OCI-M1 (cell line): ENCODE measurements at places on chromosomes 7 and 10.
A peak's percentile ranks its signal among the peaks of the same experiment; 100 is the strongest.

DNA sequence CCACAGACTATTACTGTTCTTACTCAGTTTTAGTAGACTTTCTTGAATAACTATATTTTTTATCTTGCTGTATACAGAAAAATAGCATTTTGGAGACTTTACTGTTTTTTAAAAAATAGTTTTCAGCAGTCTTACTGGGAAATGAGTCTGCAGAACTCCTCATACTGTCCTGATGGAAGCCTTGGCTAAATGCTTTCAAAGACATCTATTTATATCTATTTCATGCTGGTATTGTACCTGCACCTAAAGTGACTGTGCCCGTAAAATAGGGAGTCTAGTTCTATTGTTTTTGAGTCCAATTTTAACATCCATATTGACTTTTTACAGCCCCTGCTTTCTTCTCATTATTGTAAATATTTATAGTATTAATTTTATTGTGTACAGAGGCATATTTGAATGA, 288.6 kb upstream of the CDC14C start:
- DNase-seq = no peak

DNA sequence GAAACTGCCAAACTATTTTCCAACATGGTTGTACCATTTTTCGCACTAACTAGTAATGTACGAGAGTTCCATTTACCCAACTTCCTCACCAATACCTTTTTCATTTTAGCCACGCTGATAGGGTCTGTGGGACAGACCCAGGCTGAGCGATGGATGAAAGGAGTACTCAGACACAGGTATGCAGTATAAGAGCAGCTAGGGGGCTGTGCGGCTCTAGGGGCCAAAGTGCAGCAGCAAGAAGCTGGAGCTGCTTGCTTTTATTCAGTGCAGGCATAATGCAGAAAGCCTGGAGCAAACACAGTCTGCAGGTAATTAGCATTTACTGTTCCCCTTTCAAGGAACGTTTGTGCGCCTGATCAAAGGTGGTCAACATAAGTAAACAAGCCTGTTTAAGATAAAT, 21.0 kb downstream of the UCMA start:
- DNase-seq = no peak

DNA sequence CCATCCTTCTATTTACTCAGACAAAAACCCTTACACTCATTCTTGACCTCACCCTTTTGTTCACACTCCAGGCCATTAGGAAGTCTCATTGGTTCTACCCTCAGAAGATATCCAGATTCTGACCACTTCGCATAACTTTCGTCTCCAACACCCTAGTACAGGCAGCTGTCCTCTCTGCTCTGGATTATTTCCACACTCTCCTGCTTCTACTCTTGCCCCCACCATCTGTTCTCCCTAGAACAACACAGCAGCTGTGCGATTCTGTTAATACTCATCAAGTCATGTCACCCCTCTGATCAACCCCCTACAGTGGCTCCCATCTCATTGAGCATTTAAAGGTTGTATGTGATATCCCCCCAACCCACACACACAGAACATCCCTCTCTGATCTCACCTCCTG, 15.5 kb upstream of the TRIL start:
- DNase-seq = no peak

DNA sequence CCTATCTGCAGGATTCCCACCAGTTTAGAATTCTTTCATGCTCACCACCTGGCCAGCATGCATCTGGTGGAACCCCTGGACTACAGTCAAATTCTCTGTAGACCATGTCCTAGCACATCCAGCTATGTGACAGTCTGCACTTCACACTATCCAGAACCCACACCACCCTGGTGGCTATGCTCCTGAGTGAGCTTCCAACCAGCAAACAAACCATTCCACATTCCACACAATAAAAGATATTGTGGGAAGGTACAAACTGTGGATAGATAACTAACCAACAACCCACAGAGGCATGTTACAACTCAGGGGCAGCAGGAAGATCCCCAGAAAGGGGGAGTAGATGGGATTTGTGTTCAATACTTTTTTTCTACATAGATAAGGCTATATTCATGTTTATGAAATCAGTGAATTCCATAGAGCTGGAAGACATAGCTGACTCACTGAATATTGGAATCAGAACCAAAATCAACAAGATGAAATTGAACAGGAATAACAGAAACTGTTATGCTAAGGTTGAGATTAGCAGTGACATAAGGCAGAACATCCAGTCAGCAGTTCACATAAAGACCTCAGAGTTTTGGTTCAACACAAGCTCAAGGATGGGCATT, 72.5 kb downstream of the LRRC17 start:
- no peak for DNase-seq

GRCh38 chr10:44824607-44825006, 86.5 kb upstream of the TMEM72 start:
- DNase-seq = no peak

DNA sequence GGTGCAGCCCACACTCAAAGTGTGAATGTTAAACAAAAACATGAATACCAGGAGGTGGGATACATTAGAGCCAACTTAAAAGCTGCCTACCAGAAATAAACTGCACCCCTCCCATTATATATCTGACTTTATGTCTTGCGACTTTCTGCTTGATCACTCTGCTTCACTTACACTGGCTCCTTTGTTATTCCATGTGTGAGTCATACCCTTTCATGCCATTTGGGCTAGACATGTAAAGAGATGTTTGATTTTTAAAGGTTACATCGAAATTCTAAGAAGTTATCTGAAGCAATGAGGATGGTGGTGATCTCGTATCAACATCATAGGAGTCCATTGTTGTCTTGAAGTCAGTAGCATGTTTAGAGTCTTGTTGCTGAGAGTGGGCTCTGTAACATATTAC, 31.6 kb upstream of the ETV1 start:
- no peak for DNase-seq

DNA sequence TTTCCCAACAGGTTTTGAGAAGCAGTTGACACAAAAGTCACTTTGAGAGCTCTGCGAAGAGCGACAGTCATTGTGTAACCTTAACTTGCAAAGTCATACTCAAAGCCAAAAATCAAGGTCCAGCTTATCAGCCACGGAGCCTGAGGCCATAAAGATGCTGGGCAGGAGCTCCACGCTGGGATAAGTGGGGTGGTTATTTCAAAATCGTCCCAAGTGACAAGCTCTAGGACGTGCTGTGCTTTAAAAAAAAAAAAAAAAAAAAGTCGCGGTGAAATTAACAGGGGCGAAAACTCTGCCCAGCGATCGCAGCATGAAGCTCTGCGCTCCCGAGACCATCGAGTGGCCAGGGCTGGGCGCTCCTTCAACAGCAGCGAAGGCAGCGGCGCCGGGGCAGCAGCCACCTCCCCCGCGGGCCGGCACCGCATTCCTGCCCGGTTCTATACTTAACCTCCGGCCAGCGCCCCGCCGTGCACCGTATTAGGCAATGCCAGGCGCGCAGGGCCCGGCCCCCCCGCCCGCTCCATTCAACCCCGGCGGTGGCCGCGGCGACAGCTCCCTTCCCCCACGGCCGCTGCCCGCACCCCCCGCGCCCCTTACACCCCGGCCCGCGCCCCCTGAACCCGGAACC, 657 bp downstream of the HACD1 start:
- DNase-seq = peak; percentile 87
